Occipital lobe (tissue), 3 donors: ENCODE measurements at places on chromosomes 2 and 18. TPM values are rescaled to one million over a fixed set of nuclear protein-coding genes. Genes with fewer than 3 reads are reported as not detected.

DNA sequence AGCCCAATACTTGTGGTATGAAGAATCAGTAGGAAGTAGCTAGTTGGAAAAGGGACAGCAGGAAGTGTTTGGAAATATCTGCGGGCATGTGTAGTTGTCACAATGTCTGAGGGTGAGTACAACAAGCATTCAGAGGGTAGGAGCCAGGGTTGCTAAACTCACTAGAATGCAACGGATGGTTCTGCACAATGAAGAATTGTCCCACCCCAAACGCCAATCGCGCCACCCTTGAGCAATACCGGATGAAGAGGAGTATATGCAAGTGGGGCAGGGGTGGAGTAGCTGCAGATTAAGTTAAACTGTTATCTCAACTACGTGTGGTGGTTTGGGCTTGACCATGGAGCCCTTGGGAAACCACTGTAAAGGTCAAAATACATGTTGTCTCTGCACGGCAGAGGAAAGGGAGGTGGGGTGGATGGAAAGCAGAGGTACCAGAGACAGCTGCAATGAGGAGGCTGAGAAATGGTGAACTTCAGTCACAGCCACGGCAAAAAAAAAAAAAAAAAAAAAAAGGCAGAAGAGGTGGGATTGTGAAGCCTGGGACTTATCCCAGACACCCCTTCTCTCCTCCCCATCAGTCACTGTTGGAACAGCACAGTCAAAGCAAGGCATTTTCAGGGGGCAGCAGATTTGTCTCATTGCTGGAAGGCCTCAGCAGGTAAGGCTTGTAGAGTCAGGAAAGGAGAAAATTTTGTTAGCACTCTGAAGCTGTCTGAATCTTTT lies 5.2 kb downstream of the CCL20 start:
- DNase-seq = no peak

GRCh38 chr2:139354518-139354917 lies 574.3 kb upstream of the NXPH2 start:
- no peak for DNase-seq

GRCh38 chr2:234703258-234703657 lies 206.4 kb upstream of the ARL4C start:
- no peak for DNase-seq

DNA sequence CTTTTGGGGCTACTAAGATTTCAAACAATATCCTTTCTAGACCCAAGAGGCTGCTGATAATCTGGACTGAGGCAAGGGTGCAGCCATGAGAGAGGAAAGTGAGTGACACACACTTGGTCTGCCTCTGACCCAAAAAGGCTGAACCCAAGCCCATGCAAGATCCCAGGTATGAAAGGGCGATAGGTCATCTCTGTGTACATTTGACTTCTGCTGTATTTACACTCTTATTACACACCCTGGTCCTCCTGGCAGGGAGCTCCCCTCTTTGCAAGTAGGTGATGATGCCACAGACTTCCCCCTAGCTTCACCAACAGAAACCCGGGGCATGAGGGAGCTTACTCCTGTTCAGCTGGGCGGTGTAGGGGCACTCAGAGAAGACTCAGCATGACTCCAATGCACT lies 61.8 kb upstream of the ACAA2 start:
- DNase-seq = no peak

DNA sequence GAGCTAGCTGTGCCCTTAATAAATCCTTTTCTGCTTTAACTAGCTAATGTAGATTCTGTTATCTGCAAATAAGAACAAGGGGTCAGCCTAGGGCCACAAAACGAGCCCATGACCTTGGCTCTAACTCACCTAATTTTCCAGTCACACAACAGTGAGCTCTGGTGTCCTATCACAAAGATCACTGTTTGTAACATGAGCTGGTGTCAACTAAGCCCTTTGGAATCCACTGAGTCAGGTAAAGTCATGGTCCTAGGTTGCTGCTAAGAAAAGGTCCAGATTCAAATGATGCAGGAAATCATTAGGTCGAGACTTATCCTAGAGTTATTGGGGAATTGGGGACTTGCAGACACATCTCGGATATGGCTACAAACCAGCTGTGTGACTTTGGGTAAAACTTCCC lies 49.9 kb downstream of the ST8SIA5 start:
- DNase-seq = no peak

DNA sequence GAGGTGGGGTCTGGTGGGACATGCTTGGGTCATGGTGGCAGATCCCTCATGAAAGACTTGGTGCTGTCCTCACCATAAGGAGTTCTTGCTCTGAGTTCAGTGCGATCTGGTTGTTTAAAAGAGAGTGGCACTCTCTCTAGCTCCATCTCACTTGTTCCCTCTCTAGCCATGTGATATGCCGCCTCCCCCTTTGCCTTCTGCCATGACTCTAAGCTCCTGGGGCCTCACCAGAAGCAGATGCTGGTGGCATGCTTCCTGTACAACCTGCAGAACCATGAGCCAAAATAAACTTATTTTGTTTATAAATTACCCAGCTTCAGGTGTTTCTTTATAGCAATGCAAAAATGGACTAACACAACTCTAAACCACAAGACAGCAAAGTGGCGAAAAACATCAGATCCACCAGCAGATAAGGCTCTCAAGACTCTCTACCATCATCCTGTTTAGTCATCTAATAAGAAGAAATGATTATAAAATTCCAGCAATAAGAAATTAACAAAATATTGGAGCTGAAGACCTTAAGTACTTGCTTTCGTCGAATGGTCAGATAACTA lies 75.5 kb downstream of the OLA1 start:
- DNase-seq = no peak

DNA sequence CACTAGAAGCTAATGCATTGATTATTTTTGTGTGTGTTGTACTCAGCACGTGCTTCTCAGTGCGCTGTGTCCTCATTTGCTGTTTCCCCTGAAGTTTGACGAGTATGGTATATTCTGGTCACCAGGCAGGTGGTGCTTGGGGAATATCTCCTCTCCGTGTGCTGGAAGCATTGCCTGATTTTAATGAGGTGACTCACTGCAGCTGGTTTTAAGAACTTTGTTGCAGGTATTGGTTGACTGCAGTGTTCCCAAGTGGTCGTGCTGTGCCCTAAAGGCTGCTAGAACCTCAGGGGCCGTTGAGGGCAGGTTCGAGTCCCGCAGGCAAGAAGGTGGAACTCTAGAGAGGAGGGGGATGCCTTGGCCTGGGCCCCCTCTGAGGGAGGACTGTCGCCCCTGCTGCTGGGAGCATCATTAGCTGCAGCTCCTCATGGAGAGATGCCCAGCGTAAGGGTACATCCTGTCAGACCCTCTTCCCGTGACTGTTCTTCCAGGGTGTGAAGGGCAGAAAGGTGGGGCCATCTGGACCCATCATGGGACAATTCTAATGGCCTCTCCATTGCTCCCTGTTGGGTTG lies 82.6 kb downstream of the AGAP1 start:
- DNase-seq = no peak

DNA sequence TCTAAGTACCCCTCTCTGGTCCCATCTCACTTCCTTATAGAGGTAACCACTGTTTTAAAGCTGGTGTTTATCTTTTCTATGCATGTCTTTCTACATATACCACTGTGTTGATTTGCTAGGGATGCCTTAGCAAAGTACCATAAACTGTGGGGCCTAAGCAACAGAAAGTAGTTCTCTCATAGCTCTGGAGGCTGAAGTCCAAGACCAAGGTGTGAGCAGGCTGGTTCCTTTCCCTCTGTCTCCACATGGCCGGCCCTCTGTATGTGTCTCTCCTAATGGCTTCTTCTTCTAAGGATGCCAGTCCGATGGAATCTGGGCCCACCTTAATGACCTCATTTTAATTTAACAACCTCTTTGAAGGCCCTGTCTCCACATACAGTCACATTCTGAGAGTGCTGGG lies 40.8 kb upstream of the ROCK2 start:
- DNase-seq = no peak

The IL36B gene
- not detected for total RNA-seq

The SERTAD2 gene
- total RNA-seq = 8.7 TPM

The MC4R gene
- total RNA-seq = 1.4 TPM

The STARD6 gene
- total RNA-seq = not detected

The LYPD6B gene
- 12.5 TPM for total RNA-seq
